Aorta (tissue), 5 donors: ENCODE measurements at places on chromosomes 2 and 18. TPM values are rescaled to one million over a fixed set of nuclear protein-coding genes. Genes with fewer than 3 reads are reported as not detected.

The CCDC150 gene
- 0.79 TPM for polyA plus RNA-seq

The C2orf78 gene
- polyA plus RNA-seq = not detected

The MBP gene
- polyA plus RNA-seq = 9.1 TPM

The TLX2 gene
- polyA plus RNA-seq = not detected

The ARHGEF33 gene
- not detected for polyA plus RNA-seq

The SERPINB12 gene
- not detected for polyA plus RNA-seq

The MAPK4 gene
- 1.3 TPM for polyA plus RNA-seq

The DBI gene
- polyA plus RNA-seq = 179 TPM
